ENCODE measurements at places on chromosomes 2 and 18.

DNA sequence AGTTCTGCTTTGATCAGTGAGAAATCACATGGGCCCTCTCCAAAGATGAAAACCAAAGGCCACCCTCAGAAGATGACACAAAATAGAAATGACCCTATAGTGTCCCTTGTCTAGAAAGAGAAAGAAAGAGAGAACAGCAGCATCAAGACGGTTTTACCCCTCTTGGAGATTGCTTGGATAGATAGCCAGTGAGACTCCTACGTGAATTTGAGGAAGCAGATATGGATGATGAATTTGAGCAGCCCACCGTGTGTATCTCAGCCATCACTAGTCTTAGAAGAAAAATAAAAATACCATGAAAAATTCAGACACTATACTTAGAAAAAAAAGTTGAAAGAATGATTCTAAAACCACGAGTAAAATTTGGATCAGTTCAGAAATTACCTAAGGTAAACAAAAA lies 329.1 kb upstream of the CNTNAP5 start:
- no peak for DNase-seq

DNA sequence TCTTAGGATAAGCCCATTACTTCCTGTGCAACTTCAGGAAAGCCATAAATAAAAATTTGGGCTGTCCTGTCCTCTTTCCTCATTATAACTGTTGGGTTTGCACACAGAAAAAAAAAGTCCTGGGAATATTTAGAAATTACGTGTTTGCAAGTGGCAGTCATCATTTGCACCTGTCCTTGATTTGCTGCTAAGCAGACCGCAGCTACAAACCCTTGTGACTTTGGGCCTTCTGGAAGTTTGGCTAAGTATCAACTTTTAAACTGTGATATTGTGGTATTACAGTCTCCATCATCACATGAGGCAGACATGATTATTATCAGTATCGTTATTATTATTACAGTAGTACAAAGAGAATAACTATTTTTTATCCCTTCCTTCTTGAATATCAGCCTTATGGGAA lies 260.7 kb upstream of the SESTD1 start:
- DNase-seq, result no peak

GRCh38 chr2:25088817-25089516 lies 47.1 kb downstream of the EFR3B start:
- DNase-seq, result no peak

GRCh38 chr2:128738446-128739110 lies 419.9 kb upstream of the HS6ST1 start:
- DNase-seq, result no peak

DNA sequence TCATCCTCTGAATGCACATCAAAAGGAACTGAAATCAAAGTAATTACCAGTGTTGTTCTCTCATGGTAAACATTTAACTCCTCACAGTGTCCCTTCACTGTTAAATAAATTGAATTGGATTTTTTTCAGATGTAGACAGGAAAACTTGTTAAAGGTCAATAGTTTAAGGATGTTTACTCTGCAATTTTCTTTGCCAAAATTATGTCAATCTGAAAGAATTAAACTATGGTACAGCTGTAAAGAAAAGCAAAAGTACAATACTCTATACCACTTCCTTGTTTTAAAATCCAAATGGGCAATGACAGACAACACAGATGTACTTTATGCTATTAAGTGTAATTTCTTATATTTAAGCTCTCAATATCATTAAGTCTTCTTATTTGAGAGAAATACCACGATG lies 153.2 kb downstream of the WDPCP start:
- DNase-seq, result no peak

GRCh38 chr18:75244351-75245313 lies 34.0 kb downstream of the TSHZ1 start:
- no peak for DNase-seq

DNA sequence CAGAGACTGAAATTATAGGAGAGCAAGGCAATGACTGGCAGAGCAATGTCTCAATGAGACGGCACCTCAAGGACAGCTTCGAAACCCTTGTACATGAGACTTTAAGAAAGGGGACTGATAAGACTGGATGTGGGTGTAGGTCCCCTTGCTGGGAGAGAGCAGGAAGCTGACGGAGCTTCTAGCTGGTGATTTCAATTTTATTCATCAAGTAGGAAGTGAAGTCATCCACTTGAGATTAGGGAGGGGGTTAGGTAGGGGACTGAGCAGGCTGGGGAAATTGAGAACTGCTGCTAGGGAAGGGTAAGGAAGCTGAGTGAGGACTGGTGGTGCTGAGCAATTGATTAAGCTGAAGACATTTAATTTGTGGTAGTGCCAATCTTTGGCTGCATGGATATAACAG lies 99.5 kb upstream of the ITGB6 start:
- DNase-seq, result no peak

- DNase-seq, result no peak
Measured at GRCh38 chr18:66599190-66599589, 4.7 kb downstream of the CDH19 start.

DNA sequence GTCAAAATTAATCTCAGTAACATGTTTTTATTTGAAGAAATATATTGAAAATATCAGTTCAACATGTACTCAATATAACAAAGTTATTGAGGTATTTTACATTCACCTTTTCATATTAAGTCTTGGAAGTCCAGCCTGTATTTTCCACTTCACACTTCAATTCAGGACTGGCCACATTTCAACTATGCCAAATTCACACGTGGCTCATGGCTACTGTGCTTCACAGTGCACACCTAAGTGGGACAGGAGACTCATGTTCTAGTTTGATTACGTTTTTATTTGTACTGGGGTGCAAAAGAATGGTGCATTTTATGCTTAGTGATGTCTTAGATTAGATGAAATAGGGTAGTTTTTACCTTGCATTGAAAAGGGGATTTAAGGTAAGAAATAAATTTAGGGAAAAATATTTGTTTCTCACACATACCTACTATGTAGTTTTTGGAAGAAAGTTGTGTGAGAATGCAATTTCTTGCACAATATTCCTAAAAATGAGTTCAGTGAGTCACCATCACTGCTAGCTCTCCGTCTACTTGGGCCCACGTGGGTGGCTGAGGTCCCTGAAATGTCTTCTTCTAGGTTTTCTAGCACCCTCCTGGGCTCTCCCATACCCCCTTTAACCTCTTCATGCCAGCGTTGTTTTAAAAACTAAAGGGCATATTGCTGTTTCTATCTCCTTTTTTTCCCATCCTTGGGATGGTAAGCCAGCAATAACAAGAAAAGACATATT lies 87.0 kb downstream of the ST6GAL2 start:
- DNase-seq, result no peak

GRCh38 chr18:38587571-38587970 lies 1022.0 kb upstream of the CELF4 start:
- DNase-seq, result no peak

- DNase-seq, result no peak
Measured at GRCh38 chr2:32865399-32866068, 81.2 kb upstream of the LTBP1 start.

DNA sequence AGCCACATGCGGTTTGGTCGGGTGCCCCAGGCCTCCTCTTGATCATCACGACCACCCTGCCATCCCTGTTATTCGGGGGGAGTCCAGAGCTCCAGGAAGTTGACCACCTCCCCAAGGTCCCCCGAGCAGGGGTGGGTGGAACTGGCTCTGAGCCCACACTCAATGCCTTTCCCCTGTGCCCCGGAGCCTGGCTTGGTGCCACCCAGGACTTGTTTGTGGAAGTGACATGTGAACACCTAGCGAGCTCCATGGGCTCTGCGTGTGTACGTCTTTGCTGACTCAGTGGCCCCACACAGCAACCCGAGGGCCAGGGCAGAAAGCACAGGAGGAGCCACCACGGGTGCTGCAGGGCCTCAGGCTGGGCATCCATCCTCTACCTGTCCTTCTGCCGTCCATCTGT lies 32.5 kb downstream of the ODC1 start:
- no peak for DNase-seq

- DNase-seq, result no peak
Measured at GRCh38 chr2:36572054-36572718, 25.8 kb downstream of the FEZ2 start.

DNA sequence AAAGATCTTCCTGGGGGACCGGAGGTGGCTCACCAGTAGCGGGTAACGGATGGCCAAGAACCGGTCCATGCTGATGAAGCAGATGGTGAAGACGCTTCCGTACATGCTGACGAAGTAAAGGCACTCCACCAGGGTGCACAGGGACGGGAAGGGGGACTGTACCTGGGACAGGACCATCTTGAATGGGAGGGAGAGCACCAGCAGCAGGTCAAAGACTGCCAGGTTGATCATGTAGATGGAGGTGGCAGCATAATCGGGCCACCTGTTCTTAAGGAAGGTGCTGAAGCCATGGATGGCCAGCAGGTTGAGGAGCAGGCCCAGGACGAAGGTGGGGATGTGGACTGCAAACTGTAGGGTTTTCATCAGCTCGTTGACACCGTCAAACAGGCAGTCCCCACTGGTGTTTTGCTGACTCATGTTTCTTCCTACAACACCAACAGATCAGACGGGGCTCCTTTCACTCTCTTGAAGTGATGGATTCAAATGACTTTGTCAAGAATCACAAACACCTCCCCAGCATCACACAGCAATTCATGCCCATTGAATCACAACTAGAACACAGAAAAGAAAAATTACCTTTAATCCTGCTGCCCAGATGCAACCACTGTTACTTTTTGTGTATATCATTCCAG lies 14.4 kb downstream of the GPR55 start:
- no peak for DNase-seq

- no peak for DNase-seq
Measured at GRCh38 chr2:237717366-237718276, 81.0 kb upstream of the RBM44 start.

- DNase-seq, result no peak
Measured at GRCh38 chr2:203500951-203501350, 34.1 kb downstream of the RAPH1 start.

Data from stimulated activated CD4-positive, alpha-beta T cell treated with anti-CD3 and anti-CD28 coated beads, Interleukin-12 subunit alpha, Interleukin-12 subunit beta, amount 100 ng/mL, for 24 hours (primary cell).